Fibroblast of skin of left biceps (primary cell): ENCODE measurements at places on chromosomes 5 and 9.

DNA sequence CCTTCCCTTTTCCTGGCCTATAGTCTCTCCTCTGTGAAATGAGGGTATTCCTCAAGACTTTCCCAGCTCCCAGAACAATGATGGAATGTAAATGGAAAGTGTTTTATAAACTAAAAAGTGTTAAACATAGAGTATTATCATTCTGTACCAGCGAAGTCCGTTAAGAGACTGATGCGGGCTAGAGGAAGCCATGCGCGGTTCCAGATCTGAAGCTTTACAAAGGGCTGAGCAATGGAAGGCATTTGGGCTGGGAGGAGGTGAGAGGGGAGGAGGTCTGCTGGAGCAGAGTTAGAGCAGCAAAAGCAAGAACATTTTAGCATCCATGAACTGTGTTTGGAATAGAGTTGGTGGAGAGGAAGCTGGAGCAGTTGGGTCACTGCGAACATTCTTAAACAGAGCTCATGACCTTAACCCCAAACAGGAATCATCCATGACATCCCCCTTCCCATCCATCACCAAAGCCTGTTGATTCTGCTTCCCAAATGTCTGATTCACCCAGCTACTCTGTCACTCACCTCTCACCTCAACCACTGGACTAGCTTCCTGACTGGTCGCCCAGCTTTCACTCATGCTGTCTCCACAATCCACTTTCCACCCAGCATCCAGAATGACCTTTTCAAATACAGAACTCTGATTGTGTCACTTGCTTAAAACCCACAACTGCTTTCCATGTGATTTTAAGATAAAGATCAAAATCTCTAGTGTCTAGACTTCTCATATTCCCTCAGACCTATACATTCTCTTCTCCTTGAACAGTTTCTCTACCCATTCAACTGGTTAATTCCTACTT lies 37.1 kb downstream of the CDK5RAP2 start:
- DNase-seq = no peak

DNA sequence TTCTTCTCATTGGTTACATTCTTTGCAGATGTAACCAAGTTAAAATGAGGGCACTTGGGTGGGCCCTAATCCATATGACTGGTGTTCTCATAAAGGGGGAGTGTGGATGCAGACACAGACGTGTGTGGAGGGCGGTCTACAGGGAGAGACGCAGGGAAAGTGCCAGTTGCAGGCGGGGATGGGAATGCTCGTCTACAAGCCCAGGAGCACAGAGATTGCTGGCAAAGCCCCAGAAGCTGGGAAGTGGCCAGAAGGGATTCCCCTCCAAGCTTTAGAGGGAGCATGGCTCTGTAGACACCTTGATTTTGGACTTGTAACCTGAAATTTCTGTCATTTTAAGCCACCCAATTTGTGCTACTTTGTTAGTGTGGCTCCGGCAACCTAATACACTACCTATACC lies 96.8 kb upstream of the CTSL start:
- DNase-seq = no peak

- no peak for DNase-seq
These were observed 9.0 kb downstream of the IL33 start for GRCh38 chr9:6224393-6225154.

GRCh38 chr9:93207326-93207814 lies 23.4 kb downstream of the WNK2 start:
- DNase-seq = peak; percentile 7

GRCh38 chr5:22598796-22599195 lies 254.3 kb downstream of the CDH12 start:
- peak; percentile 31 for DNase-seq

- no peak for DNase-seq
These were observed 30.3 kb upstream of the HMGCR start for GRCh38 chr5:75306746-75307145.

- DNase-seq = no peak
These were observed 24.4 kb upstream of the FIBCD1 start for GRCh38 chr9:130963337-130963908.

DNA sequence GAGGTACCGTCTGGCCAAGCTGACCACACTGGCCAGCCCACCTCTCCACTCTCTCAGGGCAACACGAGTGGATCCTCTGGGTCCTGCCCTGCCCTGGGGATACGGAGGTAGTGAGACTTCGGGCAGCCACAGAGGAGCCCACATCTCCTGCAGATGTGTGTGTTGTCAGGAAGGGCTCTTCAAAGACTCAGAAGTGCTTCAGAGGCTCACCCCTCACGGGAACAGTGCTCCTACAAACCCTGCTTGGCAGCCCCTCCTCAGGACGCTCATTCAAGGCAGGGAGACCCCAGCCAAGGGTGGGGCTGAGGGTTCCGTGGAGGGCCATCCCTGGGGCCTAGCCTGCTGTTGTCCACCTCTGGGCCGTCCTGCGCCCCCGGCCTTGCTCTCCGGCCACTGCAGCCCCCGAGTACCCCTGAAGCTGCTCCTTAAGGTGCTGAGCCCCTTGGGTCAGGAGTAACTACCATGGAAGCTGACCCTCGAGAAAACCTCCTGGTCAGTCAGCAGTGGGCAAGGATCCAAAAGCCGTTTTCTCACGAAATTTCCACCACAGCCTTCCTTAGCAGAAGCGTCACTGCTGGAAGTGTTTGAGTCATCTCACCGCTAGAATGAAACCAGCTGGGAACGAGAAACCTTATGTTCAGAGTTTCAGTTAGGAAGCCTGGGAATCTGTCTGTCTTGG lies 23.2 kb upstream of the LRRC14B start:
- DNase-seq = peak; percentile 86

GRCh38 chr5:152379331-152379730 lies 25.7 kb downstream of the NMUR2 start:
- no peak for DNase-seq

GRCh38 chr5:80961376-80962281 lies 1.5 kb downstream of the RASGRF2 start:
- no peak for DNase-seq

- no peak for DNase-seq
These were observed 473.5 kb downstream of the ACTL7B start for GRCh38 chr9:108382310-108382709.

DNA sequence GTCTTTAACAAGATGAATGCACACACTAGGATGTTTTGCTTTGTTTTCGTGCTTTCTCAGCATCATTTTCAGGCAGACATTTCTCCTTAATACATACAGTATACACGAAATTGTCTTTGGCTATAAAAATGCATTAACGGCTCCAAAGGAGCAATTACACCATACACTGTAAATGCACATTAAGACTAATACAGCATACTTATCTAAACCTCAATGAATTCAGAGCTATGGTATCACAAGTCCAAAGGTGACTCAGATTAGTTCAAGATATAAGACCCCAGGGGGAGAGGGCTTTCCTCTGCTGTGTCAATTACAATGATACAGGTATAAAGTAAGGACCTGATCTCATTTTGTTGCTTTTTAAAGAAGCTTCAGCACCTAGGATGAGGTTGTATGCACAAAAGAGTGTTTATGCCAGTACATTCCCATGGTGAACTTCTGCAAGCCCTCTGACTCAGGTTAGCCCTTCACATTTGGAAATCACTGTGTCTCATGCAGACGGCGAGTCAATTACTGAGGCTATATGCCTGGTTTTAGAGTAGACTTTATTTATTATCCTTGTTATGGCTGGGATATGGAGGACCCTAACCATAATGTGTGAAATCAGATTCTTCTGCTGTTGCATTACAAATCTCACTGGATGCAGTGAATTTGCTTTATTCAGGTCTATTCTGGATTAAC lies 233.3 kb downstream of the ZNF608 start:
- DNase-seq = no peak

DNA sequence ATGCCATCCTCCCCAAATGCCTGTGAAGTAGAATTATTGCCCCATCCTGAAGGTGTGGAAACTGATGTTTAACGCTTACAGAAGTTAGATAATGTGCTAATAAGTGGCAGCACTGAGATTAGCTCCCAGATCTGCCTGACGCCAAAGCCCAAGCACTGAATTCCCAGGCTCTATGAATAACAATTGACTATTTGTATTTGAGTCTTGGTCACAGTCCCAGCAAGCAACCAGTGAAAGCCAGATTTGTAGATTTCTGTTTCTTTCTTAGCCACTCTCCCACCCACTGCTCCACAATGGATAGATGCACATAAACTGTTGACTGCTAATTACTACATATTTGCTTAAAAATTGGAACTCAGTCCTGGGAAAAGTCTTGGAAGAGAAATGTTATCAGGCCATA lies 34.4 kb downstream of the FAM240B start:
- no peak for DNase-seq

DNA sequence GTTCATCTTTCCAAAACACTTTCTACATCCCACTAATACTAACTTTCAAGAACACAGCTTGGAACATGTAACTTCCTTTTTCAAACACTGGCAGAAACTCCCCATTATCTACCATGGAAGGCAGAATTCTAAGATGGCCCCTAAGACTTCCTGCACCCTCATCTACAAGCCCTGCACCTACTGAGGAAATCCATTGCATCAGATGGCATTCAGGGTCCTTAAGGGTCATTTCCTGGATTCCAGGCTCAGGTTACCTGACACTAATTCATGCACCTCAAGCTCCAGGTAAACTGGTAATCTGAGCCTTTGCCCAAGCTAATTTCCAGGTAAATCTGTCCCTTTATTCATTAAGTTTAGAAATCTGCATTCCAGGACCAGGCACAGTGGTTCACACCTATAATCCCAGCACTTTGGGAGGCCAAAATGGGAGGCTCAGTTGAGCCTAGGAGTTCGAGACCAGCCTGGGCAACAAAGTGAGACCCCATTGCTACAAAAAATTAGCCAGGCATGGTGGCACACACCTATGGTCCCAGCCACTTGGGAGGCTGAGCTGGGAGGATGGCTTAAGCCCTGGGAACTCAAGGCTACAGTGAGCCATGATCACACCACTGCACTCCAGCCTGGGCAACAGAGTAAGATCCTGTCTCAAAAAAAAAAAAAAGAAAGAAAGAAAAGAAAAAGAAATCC lies 91.6 kb downstream of the NFIB start:
- DNase-seq = no peak

GRCh38 chr5:10858307-10858706 lies 97.3 kb upstream of the DAP start:
- no peak for DNase-seq

- no peak for DNase-seq
These were observed 9.1 kb downstream of the MEGF10 start for GRCh38 chr5:127299678-127300077.

DNA sequence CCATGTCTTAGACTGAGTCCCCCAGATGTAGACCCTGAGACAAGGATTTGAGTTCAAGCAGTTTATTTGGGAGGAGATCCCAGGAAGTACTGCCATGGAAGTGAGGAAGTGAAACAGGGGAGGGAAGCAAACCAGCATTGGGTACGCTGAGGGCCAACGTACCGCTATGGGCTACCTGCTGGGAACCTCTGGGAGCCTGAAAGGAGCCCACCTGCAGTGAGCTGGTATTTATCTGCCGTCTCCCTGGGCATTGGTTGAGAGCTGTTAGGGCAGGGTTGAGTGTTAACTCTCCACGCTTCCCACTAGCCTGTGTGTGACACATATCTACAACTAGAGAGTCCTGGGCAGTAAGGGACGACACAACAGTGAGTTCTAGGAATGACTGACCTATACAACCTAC lies 131.6 kb upstream of the SLC24A2 start:
- no peak for DNase-seq
